ENCODE measurements at places on chromosomes 5 and 9.

GRCh38 chr5:181192337-181193046, 12.5 kb downstream of the TRIM7 start:
- no peak for DNase-seq

DNA sequence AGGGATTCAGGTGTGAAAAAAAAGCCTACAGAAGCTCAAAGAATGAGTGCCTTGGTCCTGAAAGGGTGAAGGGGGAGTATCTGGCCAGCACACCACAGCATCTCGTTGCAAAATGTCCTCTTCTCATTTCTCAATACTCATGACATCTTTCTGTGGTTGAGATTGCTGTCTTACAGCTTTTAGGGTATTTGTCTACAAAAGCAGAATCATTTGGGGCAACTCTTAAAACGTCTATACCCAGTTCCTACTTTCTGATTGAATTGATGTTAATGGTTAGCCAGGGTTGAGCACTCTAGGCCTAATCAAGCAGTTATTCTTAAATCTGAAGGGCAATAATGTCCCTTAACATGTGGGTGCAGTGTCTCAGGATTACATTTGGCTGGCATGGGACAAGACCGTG, 21.2 kb upstream of the PCSK5 start:
- no peak for DNase-seq

DNA sequence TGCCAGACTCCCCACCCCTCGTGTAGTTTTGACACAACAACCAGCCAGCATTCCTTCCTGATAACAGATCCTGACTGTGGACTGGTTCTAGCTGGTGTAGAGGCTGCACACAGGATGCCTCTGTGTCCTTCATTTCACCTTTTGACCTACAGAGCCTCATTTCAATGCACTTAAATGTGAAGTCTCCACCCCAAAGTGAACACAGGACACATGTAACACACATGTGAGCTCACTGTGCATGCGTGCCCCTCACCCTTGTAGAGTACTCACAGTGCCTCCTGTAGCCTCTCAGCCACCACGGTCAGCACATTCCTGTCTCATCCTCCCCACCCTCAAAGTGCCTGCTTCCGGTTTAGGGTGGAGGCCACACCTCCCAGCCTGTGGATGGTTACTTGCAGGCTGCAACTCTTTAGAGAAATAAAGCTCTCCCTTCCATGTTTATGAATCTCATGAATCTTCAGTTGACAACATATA, 11.6 kb upstream of the NKD2 start:
- no peak for DNase-seq

DNA sequence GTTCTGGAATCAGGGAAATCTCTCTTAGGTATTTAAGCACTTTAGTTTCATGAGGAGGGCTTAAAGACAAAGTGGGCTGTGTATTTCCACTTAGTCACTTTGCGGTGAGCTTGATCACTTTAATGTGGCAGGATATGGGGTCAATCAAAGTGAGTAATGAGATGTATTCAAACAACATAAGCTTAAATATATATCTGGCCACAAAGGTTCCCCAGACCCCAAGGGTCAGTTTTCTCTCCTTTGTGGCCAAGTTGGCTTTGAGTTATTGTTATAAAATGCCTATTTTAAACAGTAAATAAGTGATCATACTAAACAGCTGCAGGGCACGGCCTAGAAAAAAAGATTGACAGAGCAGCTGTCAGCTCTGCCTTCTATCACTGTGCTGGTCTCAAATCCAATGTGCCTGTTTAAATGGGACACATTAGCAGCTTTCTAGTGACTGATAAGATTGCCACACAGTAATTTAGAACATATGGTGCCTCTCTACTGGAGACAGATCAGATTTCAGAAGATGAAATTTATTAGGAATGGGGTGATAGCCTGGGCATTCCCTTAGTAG, 363.9 kb downstream of the AGTPBP1 start:
- DNase-seq = no peak

DNA sequence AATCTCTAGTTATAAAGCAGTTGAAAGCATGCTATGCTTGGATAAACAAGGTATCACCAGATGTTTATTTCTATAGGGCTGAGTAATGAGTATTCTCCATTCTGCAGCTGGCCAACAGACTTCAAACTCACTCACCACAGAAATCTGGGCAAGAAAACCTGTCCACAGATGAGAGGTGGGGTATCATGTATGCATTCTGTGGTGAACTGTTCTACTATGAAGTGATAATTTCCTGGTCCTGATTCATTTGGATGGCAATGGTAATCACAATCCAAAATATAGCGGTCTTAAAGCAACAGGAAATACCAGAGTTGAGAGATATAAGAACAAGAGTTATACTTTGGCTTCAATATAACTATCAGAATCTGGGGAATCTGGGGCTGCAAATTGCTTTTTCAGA, 65.9 kb upstream of the EFNA5 start:
- no peak for DNase-seq

DNA sequence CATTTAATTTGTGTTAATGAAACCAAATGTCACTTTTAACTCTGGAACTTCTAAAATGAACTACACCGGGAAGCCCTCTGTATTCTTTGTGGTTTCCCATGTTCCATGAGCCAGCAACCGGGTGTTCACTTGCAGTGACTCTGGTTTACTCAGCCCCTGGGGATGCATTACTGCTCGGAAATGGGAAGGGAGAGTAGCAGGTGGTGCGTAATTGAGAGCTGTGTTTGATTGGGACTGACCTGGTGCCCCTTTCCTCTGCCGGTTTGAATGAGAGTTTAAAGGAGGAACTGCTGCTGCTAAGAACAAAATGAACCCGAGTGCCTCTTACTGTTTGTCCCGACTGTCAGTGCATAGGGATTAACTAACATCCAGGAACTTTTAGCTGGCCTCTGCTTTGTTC, 100.1 kb upstream of the DHFR start:
- DNase-seq = no peak

GRCh38 chr5:14109041-14109747, 33.9 kb upstream of the TRIO start:
- no peak for DNase-seq

DNA sequence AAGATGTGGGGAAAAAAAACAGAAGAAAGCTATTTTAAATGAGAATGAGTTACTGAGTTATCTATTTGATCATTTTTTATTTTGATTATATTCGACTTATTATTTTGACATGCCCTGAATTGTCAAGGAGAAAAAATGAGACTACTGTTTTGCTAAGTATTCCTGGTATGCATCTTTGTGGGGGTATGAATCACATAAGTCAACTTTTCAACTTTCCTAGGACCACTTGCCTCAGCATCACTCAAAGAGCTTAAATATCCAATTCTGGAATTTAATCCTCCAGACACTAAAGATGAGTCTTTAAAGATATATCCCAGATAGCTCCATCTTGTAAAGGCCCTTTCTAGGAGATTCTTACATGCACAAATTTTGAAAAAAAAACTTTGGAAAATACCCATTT, 17.4 kb upstream of the SPDL1 start:
- no peak for DNase-seq

DNA sequence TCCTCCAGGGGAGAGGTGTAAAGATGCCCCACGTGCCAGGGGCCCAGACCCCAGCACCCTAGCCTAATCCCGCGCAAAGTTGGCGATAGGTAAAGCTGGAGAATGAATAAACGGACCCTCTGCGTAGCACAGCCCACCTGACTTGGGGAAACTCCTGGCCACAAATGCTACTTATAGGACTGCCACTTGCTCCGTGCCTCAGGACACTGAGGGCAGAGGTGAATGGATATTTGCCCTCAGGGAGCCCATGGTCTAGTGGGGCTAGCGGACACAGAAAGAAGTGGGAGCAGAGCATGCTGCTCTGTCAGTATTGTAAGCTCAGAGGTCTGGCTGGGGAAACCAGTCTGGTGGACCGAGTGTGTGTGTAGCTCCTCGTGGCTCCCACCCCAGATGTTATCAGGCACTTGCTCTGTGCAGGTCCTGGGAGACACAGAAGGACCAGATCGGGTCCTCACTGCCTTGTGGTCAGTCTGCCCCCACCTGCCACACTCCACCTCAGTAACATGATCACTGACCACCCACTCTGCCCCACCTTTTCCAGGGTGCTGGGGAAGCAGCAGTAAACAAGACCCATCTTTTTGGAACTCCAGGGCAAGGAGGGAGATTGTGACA, 841 bp downstream of the GRK6 start:
- DNase-seq = no peak

DNA sequence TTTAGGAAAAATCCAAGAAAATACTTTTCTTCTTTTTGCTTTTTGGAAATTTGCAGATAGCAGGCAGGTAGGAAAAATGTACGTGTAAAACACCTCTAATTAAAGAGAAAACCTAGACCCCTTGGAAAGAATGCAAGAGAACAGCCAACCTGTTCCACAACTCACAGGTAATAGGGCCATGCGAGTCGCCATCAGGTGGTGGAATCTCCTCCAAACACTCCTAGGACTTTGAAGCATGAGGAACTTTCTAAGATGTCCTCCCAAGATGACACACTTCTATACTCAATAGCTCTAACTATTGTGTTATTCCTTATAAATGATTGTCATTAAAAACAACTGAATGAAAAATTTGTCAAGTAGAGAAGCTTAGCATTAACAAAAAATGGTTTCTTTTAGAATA, 174.0 kb downstream of the TMC1 start:
- DNase-seq = no peak

DNA sequence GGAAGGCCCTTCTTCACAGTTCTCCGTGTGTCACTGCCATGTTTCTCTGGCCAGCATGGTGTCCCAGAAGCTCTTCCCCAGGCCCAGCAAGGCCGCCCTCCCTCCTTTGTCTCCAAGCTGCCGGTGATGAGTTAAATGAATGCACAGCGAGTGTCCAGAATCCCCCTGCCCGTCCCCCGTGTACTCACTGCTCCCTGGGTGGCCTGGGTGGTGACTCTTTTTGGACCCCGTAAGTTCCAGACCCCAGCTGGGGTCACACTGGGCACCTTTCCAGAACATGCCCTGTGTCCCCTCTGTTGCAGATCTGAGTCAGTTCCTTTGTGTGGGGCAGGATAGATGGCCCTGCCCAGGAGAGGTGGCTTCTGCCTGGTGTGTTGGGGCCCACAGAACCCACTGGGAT, 95.0 kb downstream of the MRPL36 start:
- DNase-seq = no peak

GRCh38 chr9:134172198-134173126, 8.1 kb upstream of the RNU6ATAC start:
- DNase-seq = no peak

DNA sequence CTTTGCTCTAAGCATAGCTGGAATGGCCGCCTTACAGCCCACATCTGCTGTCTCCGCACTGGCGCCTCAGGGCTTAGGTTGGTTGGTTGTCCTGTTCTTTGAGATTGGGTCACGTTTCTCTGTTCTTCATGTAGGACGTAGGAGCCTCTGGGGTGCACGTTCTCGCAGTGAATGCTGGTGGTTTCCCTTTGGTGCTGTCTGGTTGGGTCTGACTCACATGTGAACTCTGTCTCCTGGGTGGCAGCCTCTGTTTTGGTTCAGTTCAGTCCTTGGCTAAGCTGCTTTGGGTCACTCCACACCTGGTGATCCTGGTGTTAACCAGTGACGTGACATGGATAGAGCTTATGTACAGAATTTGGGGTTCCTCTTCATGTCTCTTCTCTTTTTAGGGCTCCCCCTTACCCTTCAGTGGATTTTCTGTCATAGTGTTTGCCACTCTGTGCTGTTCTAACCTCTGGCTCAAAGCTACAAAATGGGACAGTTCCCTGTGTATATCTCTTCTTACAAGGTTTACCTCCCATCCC, 12.6 kb upstream of the LPCAT1 start:
- DNase-seq = no peak

DNA sequence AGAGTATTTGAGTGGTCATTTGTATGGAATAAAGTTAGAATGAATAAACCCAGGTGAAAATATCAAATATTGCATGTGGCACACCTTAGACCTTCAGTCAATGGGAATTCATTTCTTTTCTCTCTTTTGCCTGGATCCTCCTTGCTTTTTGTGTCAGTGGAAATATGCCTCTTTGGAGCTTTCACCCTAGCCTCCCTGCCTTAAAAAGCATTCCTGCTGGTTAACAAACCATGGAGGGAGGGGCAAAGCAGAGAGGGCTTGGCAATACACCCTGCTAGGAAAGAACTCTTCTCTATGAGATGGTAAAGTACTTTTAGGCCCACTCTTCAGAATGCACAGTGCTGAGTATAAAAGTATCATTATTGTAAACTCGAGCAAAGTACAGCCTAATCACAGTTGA, 383.7 kb downstream of the DMAC1 start:
- DNase-seq = no peak

DNA sequence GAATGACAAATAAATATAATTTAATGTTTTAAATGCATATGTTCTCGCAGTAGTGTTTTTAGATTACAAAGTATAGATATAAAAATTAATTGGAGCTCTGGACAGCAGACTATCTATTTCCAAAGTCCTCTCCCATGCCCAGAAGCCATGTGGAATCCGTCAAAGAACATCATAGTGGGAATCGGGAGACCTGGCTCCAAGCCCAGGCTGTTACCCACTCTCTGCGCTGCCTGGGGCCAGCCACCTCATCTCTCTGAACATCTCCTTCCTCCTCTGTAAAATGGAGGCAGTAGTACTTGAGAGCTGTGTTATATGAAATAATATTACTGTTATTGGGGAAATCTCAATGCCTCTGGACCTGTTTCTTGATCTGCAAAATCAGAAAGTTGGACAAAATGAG, 58.1 kb upstream of the SLC30A5 start:
- DNase-seq = no peak

- no peak for DNase-seq
Measured at GRCh38 chr5:111383288-111383970, 128.9 kb downstream of the STARD4 start.

- DNase-seq = no peak
Measured at GRCh38 chr9:131994364-131995125, 85.1 kb downstream of the MED27 start.

- DNase-seq = no peak
Measured at GRCh38 chr9:123472862-123473614, 117.0 kb downstream of the CRB2 start.

GRCh38 chr5:15690611-15691010, 190.6 kb downstream of the FBXL7 start:
- no peak for DNase-seq

GRCh38 chr5:172106511-172107356, 81.3 kb downstream of the STK10 start:
- DNase-seq = no peak

DNA sequence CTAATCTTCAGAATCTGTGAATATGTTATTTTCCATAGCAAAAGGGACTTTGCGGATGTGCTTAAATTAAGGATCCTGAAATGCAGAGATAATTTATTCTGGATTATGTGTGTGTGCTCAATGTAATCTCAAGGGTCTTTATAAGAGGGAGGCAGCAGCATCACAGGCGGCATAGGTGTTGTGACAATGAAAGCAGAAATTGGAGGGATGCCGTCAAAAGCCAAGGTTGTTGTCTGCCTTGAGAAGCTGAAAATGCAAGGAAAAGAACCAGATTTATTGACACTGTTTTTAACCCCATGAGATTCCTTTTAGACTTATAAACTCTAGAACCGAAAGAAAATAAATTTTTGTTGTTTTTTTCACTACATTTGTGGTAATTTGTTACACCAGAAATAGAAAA, 948.5 kb downstream of the TLE4 start:
- DNase-seq = no peak

- DNase-seq = no peak
Measured at GRCh38 chr5:3031733-3032378, 280.4 kb upstream of the IRX2 start.

Measured in esophagus squamous epithelium (tissue), 5 donors.